ENCODE measurements at places on chromosomes 7 and 10. TPM values are rescaled to one million over a fixed set of nuclear protein-coding genes. Genes with fewer than 3 reads are reported as not detected.

PNLIPRP1 gene
- total RNA-seq = not detected

OPN1SW gene
- total RNA-seq = not detected

DIP2C gene
- total RNA-seq = 28.3 TPM

TAS2R4 gene
- total RNA-seq = 0.14 TPM

AKR1C3 gene
- total RNA-seq = 40.5 TPM

CALML5 gene
- not detected for total RNA-seq

FXYD4 gene
- not detected for total RNA-seq

IFIT2 gene
- 4.2 TPM for total RNA-seq

TAS2R41 gene
- total RNA-seq = not detected

FFAR4 gene
- total RNA-seq = 0.24 TPM

C7orf33 gene
- total RNA-seq = not detected

SEMA3C gene
- total RNA-seq = 67.8 TPM

HOXA1 gene
- not detected for total RNA-seq

CPXM2 gene
- 4.6 TPM for total RNA-seq

CCL26 gene
- total RNA-seq = not detected

CHAT gene
- not detected for total RNA-seq

NODAL gene
- total RNA-seq = not detected

EMX2 gene
- not detected for total RNA-seq

COL17A1 gene
- 0.43 TPM for total RNA-seq

APBB1IP gene
- total RNA-seq = 4.8 TPM

CRHR2 gene
- total RNA-seq = 0.35 TPM

SLC29A4 gene
- 4.0 TPM for total RNA-seq

PPIA gene
- total RNA-seq = 524 TPM

CYP3A7 gene
- not detected for total RNA-seq

GFRA1 gene
- 7.3 TPM for total RNA-seq

TUBB8 gene
- total RNA-seq = not detected

IQCE gene
- 11.5 TPM for total RNA-seq

RAPGEF5 gene
- total RNA-seq = 9.4 TPM

DRGX gene
- total RNA-seq = not detected

PRRT4 gene
- total RNA-seq = 2.7 TPM

NEUROD6 gene
- not detected for total RNA-seq

TMEM236 gene
- 0.51 TPM for total RNA-seq

FOXI2 gene
- not detected for total RNA-seq

SLC16A12 gene
- 1.1 TPM for total RNA-seq

TMEM140 gene
- 24.3 TPM for total RNA-seq

IQUB gene
- total RNA-seq = 0.54 TPM

EN2 gene
- total RNA-seq = 0.11 TPM

LLCFC1 gene
- not detected for total RNA-seq

NIPSNAP2 gene
- 348 TPM for total RNA-seq

OR13A1 gene
- total RNA-seq = not detected

ADARB2 gene
- total RNA-seq = 0.19 TPM

GRM3 gene
- total RNA-seq = not detected

SPDYE11 gene
- total RNA-seq = not detected

TAC1 gene
- not detected for total RNA-seq

HOXA2 gene
- total RNA-seq = 0.14 TPM

SPDYE9 gene
- total RNA-seq = not detected

GPR26 gene
- not detected for total RNA-seq

NYAP1 gene
- total RNA-seq = 0.54 TPM

A1CF gene
- not detected for total RNA-seq

CFAP43 gene
- total RNA-seq = 0.19 TPM

LRRN3 gene
- 12.4 TPM for total RNA-seq

EGR2 gene
- 1.0 TPM for total RNA-seq

TLX1 gene
- not detected for total RNA-seq
